ENCODE measurements at places on chromosomes 5 and 9. TPM values are rescaled to one million over a fixed set of nuclear protein-coding genes. Genes with fewer than 3 reads are reported as not detected.

- DNase-seq: peak; percentile 20
Measured at GRCh38 chr9:112176524-112176923, 1.4 kb upstream of the SUSD1 start.

- no peak for DNase-seq
Measured at GRCh38 chr9:135736272-135736978, 34.4 kb downstream of the KCNT1 start.

- no peak for DNase-seq
Measured at GRCh38 chr5:113236536-113237288, 198.1 kb downstream of the TSSK1B start.

GRCh38 chr5:75523275-75523674, 11.6 kb downstream of the POLK start:
- no peak for DNase-seq

Gene MUSK
- total RNA-seq: not detected

Measured in T-helper 17 cell (primary cell).